ENCODE measurements at places on chromosomes 4 and X. TPM values are rescaled to one million over a fixed set of nuclear protein-coding genes. Genes with fewer than 3 reads are reported as not detected.

Gene HSFX3
- not detected for total RNA-seq

Gene GAGE12J
- not detected for total RNA-seq

Gene CLNK
- total RNA-seq, result 0.35 TPM

Gene TSPAN6
- 13.9 TPM for total RNA-seq

Gene GPC4
- 55.5 TPM for total RNA-seq

GRCh38 chr4:154585369-154586018 lies 5.0 kb downstream of the FGA start:
- H3K27ac ChIP-seq, result no peak overlapping the region
- H3K4me1 ChIP-seq, result no peaks in the 10 kb centered on the region
- no peak overlapping the region for H3K4me3 ChIP-seq
- no peak for DNase-seq

DNA sequence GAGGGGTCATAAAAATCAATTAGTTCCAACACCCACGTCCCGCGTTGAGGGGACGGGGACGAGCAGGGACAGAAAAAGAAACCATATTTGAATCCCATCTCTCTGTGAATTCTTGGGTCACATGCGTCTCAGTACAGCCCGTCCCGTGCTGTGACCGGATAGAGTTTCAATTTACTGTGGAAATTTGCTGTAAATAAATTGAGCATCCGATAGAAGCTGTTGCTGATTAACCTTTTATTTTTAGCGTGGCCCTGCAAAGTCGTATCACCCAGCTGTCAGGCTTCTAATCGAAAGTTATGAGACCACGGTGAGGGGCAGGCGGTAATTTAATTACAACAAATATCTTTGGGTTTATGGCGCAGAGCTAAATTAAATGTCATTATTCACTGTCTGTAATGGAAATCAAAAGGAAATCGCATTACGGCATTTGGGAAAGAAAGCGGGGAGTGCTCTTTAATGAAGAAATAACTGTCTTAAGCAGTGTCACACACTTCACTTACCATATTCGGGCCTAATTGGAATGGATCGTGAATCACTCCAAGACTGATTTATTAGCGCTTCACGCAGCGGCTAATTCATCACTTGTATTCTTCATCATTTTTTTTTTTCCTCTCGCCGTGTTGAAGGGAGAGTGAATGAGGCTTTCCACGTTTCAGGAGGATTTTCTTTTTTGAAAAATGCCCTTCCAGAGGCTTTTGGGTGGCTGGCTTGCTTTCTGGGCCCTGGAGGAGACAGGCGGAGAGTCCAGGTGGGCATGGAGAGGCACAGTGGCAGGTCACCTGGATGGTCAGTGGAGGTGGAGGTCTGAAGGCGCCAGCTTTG lies 7.3 kb downstream of the SHOX start:
- no peak overlapping the region for H3K4me3 ChIP-seq
- peak; percentile 45 for DNase-seq
- no peaks in the 10 kb centered on the region for H3K36me3 ChIP-seq

- no peaks in the 10 kb centered on the region for H3K36me3 ChIP-seq
- no peak for DNase-seq
- no peaks in the 10 kb centered on the region for H3K4me1 ChIP-seq
- no peak overlapping the region for H3K4me3 ChIP-seq
Observed at GRCh38 chrX:124231451-124231759, 101.1 kb upstream of the TEX13D start.

DNA sequence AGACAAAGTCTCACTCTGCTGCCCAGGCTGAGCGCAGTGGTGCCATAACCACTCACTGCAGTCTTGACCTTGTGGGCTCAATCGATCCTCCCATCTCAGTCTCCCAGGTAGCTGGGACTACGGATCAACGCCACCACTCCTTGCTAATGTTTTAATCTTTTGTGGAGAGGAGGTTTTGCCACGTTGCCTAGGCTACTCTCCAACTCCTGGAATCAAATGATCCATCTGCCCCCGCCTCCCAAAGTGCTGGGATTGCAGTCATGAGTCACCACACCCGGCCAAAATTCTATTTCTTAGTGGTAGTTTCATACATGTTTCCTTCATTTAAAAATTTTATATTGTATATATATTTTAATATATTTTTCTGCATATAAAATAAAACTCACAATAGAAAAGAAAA lies 125.8 kb upstream of the CLNK start:
- no peak overlapping the region for H3K27ac ChIP-seq
- DNase-seq, result no peak
- no peak overlapping the region for H3K4me3 ChIP-seq
- H3K36me3 ChIP-seq, result no peaks in the 10 kb centered on the region
- H3K27me3 ChIP-seq, result no peaks in the 10 kb centered on the region

DNA sequence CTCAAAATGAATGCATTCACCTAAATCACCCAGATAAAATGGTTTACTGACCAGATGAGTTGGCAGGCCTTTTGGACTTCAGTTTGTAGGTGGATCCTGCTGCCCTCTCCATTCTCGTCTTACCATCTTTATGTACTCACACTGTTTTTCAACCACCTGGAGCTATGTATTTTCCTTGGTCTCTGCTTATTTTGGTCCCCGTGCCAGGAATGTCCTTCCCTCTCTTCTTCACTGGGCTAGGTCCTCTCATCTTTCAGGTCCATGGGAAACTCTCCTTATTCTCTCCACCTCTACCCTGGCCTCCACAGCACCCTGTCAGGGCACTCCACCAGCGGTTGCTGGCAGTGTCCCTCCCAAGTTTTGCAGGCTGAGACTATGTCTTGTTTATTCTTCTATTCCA lies 2.6 kb downstream of the GPRIN3 start:
- H3K36me3 ChIP-seq, result no peaks in the 10 kb centered on the region
- H3K27me3 ChIP-seq, result no peaks in the 10 kb centered on the region
- H3K4me1 ChIP-seq, result peaks cover 17% of the 10 kb centered on the region
- no peak for DNase-seq
- H3K27ac ChIP-seq, result peak overlapping the region; percentile 48

DNA sequence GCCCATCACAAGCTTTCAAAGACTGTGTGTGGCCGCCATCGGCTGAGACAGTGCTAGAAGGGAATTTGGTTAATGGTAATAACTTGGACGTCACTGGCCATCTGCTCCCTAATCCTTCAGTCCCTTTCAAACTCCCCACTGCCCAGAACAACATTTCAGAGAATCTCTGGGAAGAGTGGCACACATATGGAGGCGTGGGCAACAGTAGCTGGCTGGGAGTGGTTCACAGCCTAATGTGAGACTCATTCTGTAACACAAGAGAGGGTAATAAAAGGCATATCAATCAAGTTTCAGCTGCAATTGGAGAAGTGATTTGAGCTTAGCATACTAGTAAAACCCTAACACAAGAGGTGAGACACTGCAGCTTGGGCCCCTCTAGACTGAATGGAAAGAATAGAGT lies 15.4 kb downstream of the SMIM10 start:
- no peaks in the 10 kb centered on the region for H3K27me3 ChIP-seq
- DNase-seq, result no peak
- H3K36me3 ChIP-seq, result no peaks in the 10 kb centered on the region
- no peaks in the 10 kb centered on the region for H3K4me1 ChIP-seq

DNA sequence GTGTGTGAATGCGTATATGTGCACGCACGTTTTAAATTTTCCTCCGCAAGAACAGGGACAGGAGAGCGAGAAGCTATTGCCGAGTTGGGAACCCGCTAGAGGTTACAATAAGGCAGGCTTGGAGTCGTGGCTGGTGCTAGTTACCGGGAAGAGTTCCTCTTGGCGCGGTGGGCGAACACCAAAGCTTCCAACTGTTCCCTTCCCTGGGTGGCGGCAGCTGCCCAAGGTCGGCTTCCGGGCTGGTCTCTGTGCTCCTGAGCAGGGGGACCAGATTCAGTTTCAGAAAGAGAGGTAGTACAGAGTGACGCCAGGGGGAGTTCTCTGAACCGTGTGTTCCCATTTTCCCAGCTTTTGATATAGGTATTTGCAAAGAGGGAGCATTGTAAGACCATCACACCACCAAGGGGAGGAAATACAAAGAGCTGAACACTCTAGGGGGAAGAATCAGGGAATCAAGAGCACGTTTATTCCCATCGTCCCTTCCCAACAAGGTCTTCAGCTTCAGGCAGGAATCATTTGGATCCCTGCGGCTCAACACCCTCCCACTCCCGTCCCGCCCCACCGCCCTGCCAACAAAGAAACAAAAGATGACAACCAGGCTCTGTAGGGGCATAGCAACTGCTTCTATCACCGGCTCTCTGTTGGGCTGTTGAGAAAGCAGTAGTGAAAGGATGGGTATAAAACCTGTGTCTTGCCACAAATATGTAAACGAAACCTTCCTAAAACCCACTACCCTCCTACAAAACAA lies 113.6 kb upstream of the TEX13C start:
- peak overlapping the region; percentile 38 for H3K4me3 ChIP-seq
- DNase-seq, result no peak
- H3K27me3 ChIP-seq, result no peaks in the 10 kb centered on the region
- no peaks in the 10 kb centered on the region for H3K4me1 ChIP-seq
